ENCODE measurements at places on chromosomes 1 and 21.

- no peak for DNase-seq
Observed at GRCh38 chr1:22471078-22471477, 19.4 kb downstream of the ZBTB40 start.

GRCh38 chr1:53822931-53823330 is 15.2 kb downstream of the NDC1 start:
- no peak for DNase-seq

DNA sequence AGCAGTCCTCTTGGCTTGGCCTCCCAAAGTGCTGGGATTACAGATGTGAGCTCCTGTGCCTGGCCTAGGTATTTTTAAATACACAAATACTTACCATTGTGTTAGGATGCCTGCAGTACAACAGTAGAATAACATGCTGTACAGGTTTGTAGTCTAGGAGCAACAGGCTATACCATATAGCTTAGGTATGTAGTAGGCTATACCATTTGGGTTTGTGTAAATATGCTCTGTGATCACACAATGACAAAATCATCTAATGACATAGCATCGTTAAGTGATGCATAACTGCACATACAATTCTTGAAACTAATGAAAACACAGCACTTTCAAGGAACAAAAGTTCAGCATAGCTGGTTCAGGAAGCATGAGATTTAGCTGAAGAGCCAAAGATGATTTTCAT is 12.7 kb downstream of the POU2F1 start:
- no peak for DNase-seq

DNA sequence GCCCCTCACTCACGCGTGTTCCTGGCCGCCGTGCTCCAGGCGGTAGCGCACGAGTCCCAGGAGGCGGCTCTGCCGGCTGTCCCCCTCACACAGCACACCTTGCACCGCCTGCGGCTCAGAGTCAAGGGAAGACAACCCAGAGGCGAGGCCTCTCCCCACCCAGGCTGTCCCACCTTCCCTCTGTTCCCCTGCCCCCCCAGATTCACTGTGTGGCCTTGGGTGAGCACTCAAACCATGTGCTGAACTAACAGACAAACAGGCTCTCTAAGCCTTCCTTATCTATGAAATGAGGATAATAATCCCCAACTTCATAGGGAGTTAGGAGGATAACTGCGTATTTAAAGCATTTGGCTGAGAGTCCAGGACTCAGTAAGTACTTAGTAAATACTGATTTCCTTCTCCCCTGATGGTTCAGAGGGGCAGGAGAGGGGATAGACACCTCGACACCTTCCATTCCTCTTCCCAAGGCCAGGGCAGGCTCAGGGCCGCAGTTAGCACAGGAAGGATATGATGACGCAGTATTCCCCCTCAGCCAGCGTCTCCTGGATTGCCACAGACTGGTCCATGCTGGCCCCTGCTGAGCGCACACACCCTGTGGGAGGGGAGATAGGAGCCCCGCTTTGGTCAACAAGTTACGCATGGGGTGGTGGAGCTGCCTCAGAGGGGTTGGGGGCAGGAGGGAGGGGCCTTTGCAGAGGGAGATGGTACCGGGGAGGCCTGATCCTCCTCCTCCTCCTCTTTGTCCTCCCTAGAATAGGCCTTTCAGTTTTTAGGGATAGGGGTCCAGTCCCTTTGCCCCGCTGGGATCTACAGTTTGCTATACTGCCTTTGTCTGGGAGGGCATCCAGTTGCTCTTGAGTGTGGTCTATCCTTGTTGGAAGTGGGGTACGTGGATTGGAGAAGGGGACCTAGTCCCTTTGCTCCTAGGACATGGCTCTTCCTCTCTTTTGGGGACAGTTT is 830 bp downstream of the INPP5B start:
- peak; percentile 71 for DNase-seq

GRCh38 chr21:35332841-35333426 is 283.8 kb upstream of the RUNX1 start:
- no peak for DNase-seq

- DNase-seq = peak; percentile 45
Observed at GRCh38 chr1:41795205-41795762, 123.4 kb downstream of the HIVEP3 start.

GRCh38 chr1:180934563-180934962 is 21.9 kb downstream of the KIAA1614 start:
- no peak for DNase-seq

GRCh38 chr1:36920371-36920770 is 113.9 kb downstream of the GRIK3 start:
- DNase-seq = no peak

DNA sequence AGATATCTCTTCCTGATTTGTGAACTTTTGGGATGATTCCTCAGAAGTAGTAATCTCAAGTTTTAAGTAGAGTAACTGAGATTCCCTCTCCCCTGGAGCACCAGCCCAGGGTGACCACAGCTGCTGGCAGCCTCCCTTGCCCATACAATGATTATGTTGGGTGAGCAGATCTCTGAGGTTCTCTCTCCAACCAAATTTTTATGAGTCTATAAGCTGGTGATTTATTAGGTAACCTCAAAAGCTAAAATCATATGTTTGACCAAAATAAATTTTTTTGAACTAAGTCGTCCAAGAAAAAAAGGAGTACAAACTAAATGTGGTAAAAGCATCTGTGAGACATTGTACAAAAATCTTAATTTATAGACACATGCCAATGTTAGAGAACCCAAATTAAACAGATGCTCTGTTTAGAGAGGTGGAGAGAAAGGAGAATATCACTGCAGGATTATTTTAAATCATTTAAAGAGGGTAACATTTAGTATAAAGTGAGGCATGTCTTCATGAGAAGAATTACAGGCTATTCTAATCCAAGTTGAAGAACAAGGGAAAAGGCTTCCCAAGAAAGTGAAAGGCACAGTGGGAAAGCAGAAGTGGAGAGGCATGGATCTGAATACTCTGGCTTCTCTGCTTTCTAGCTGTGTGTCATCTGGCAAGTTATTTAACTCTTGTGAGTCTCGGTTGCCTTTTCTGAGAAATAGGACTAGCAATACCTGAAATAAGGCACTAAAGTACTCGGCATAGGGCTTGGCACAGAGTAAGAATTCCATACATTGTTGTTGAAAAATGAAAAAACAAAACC is 2.5 kb downstream of the AKNAD1 start:
- no peak for DNase-seq

DNA sequence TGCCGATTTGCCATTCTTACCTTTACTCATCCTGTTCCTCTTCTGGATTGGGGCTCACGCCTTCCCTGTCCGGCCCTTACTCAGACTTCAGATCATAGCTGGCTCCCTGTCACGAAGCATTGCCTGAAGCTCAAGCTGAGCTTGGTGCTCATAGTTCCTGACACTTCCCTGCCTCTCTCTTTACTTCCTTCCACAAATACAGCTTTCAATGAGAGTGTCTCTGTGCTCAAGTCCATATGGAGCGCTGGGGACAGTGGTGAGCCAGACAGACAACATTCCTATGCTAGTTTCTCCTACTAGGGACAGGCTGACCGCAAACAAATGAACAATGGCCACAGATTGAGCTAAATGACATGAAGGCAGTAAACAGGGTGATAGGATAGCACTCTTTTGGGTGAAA is 38.1 kb downstream of the HHAT start:
- DNase-seq = no peak

- no peak for DNase-seq
Observed at GRCh38 chr1:3344395-3344794, 110.1 kb upstream of the ARHGEF16 start.

DNA sequence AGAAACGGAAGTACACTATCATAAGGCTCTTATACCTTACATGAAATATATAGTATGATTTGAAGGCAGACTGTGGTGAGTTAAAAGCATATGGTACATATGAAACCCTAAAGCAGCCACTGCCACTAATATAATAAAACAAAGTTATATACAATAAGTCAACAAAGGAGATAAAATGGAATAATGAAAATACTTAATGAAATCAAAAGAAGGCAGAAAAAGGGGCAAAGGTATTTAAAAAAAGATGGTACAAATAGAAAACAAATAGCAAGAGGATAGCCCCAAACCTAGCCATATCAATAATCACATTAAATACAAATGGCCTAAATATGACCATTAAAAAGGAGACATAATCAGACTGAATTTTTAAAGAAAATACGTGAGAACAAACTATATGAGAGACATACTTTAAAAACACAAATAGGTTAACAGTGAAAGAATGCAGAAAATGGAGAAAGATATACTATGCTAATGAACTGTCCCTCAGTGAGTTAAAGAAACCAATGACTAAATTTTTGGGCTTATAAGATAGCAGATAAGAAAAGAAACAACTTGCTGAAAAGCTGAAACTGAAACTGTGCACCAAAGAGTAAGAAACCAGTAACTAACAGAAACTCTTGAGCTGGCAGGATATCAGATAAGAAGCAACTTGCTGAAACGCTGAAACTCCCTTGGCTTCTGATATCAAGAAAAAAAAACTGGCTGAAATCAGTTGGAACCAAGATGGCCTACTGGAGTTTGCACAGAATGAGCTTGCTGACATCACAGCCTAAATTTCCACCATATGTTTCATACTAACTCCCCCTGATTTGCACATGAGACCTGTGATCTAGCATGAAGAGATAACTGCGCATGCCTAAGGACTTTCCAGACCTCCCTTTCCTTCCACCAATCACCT is 44.3 kb upstream of the IL10 start:
- DNase-seq = no peak

DNA sequence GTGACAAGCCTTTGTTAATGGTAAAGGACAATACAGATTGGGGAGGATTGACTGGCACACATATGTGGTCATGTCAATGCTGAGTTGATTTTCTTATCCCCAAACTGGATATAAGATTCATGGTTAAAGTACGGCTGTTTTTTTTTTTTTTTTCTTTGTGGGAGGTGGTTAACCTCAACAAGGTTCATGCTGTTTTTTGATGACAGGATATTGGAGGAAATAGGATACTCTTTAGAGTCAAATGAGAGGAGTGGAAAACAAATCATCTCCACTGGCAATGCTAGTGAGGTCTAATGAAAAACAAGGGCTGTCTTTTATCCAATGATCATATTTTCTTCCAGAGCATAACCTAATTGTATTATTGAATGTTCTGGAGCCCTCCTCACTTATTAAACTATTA is 140.2 kb downstream of the FAM78B start:
- no peak for DNase-seq

DNA sequence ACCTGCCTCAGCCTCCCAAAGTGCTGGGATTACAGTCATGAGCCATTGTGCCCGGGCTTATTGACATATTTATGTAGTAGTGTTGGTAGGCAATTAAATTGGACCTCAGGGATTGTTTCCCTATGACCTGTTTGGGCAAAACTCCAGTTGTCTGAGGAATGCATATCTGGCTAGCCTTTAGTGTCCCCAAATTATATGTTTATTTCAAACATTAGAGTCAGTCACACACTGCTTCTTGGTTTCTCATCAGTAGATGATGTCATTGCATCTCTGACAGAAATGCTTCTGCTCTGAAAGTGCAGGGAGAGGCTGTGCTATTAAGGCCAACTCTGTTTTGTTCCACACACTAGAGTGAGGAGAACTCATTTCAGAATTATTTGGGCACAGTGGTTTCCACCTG is 12.5 kb downstream of the PIP5K1A start:
- no peak for DNase-seq

GRCh38 chr1:24949331-24949881 is 19.3 kb upstream of the RUNX3 start:
- DNase-seq = peak; percentile 31

- no peak for DNase-seq
Observed at GRCh38 chr1:64659478-64660138, 85.3 kb upstream of the RAVER2 start.

DNA sequence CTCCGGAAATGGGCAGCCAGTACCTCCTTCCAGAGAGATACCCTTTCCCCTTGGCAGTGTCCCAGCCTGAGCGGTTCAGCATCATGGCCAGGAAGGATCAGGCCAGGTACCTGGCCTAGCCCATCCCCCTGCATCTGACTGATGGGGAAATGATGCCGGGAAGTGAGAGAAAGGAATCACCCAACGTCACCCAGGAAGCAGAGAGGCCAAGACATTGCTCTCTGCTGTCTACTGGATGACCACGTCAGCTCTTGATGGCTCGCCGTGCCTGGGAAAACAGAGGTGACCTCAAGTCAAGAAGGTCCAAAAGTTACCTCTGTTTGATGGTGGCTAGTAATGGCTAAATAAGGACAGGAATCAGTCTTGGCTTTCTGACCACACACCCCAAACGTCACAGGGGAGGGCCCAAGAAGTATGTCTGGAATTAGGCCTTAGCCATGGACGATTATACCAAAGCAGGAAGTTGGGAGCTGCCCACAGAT is 79.0 kb downstream of the MRPL37 start:
- DNase-seq = no peak

- DNase-seq = no peak
Observed at GRCh38 chr1:8721679-8722324, 95.6 kb downstream of the RERE start.

DNA sequence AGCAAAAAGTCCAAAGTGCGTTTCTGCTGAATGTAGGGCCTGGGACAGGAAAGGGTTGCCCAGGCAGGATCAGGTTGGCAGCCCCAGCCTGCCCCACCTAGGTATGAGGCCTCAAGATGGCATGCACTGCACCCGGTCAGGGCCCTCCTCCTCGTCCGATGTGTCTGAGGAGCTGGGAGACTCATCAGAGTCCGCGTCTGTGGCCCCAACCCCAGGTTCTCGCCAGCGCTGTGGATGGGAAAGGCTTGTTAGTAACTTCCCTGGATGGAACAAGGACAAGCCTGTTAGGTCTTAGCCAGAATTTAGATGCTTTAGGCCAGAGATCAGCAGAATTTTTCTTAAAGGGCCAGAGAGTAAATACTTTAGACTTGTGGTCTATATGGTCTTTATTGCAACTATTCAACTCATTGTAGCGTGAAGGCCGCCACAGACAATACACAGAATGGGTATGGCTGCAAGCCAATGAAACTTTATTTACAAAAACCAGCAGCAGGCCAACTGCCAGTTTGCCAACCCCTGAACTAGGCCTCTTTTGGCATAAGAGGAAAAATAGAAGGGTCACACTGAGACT is 12.4 kb downstream of the PEA15 start:
- DNase-seq = no peak
